IPS DF 6.9 (cell line): ENCODE measurements at places on chromosomes 2 and 18.

DNA sequence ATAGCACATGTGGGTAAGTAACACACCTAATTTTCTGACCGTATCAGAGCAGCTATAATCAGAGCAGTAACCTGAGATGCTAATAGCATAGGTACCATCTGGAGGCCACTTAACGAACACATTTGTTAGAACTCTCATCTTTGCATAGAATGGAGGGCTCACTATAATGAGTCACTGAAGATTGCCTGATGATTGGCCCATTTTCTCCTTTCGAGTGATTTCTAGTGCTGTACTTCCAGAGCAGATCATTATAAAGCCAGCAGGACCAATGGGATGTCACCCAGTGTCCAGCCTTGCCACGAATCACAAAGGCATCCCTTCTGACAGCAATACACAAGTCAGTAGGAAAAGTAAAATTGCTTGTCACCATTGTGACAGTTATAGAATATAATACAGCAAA lies 81.7 kb upstream of the REV1 start:
- no peak for DNase-seq

GRCh38 chr2:101341901-101342624 lies 33.6 kb upstream of the RNF149 start:
- peak; percentile 73 for DNase-seq

GRCh38 chr18:22348521-22349316 lies 69.0 kb downstream of the CTAGE1 start:
- DNase-seq = no peak

DNA sequence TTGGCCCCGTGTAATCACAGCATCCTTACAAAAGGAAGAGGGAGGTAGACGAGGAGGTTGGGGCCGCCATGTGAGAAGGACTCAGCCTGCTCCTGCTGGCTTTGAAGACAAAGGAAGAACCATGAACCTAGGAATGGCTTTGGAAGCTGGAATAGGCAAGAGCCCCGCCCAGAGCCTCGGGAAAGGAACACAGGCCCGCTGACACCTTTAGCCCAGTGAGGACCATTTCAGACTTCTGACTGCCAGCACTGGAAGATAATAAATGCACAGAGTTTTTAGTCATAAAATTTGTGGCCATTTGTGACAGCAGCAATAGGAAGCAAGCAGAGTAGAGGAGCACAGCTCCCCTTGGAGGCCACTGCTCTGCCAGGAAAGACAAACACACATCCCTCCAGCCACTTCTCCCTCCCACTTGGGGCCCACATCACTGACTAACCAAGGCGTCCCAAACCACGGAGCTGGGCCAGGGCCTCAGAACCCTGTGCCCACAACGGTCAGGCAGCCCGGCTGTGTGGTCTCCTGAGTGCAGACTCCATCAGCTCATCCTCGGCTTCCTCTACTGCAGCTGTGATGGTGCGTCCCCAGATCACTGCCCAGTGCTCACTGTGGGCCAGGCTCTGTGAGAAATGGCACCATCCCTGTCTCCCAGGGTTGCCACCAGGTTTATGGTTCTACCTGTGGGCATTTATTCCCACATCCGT lies 39.7 kb downstream of the TFCP2L1 start:
- no peak for DNase-seq

- DNase-seq = no peak
Measured at GRCh38 chr2:239201531-239201876, 199.3 kb downstream of the HDAC4 start.
